ENCODE measurements at places on chromosomes 7 and 10. TPM values are rescaled to one million over a fixed set of nuclear protein-coding genes. Genes with fewer than 3 reads are reported as not detected.

Gene RADIL
- 4.0 TPM for total RNA-seq

Gene FEZF1
- total RNA-seq, result not detected

Gene PANK1
- total RNA-seq, result 27.2 TPM

Gene SLIT1
- 0.40 TPM for total RNA-seq

Gene FAM25A
- total RNA-seq, result not detected

Gene CEP55
- 6.0 TPM for total RNA-seq
